ENCODE measurements at places on chromosomes 1 and 21.

DNA sequence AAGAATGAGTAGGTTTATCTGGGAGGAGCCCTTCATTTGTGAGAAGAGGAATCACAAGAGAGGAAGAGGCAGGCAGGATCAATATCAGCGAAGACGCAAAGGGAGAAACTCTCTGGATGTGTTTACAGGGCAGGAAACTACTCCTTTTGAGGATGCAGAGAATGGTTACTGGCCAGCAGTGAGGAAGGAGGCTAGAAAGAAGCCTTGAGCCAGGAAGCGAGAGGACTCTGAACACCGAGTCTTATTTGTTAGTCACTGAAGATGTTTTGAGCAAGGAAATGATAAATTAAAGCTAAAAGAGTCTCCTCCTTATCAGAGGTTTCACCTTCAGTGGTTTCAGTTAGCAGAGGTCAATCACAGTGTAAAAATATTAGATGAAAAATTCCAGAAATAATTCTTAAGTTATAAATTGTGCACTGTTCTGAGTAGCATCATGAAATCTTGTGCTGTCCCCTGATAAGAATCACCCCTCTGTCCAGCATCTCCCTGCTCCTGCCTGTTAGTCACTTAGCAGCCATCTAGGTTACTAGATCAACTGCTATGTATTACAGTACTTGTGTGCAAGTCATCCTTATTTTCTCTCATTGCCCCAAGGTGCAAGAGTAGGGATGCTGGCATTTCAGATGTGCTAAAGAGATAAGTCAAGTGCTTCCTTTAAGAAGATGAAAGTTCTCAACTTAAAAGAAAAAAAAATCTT, 43.5 kb downstream of the WLS start:
- DNase-seq = no peak

- no peak for DNase-seq
These were observed 55.6 kb downstream of the CLSTN1 start for GRCh38 chr1:9767964-9768668.

DNA sequence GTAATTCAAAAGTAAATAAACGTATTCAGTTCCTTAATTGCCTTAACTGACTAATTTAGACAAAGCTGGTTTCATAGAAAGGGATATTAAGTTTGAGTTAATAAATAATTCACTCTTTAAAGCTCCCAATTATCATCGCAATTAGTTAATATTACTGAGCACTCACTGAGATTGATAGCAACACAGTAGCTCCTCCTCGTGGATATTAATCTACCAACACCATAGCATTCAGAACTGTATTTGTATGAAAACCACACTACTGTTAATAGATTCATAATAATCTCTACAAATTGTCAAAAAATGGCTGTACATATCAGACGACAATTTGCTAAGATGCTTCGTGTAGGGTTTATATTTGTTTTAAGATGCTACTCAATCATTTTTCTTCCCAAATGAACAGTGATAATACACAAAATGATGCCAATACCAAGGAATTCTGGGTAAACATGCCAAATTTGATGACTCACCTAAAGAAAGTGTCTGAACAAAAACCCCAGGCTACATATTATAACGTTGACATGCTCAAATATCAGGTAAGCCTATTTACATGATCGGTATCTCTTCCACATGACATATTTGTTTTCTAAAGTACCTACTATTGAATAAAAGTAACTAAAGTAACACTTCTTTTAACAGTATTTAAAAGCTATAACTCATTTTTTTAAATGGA, 18.8 kb upstream of the DYNLT5 start:
- no peak for DNase-seq

DNA sequence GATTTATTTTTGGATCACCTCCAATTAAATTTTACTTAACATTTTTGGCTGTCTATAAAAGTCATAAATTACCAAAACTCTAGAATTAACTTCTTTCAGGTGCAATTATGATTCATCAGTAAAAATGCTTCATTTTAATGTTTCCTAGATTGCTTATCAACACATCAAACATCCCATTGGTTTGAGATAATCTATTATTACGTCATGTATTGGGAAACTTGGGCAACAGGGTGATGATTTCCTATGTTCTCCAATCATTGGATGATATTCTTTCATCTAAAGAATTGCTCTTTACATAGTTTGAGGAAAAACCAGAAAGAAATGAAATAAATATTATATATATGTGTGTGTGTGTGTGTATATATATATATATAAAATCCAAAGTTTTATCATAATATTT, 76.8 kb upstream of the KCNJ6 start:
- no peak for DNase-seq

GRCh38 chr1:39976732-39977131, 21.8 kb downstream of the MFSD2A start:
- no peak for DNase-seq

- no peak for DNase-seq
These were observed 368.2 kb downstream of the CAMTA1 start for GRCh38 chr1:7153464-7153863.

- DNase-seq = no peak
These were observed 494.6 kb upstream of the RUNX1 start for GRCh38 chr21:35543746-35544145.

- peak; percentile 47 for DNase-seq
These were observed 13.2 kb downstream of the IER5 start for GRCh38 chr1:181101581-181102226.

- no peak for DNase-seq
These were observed 15.4 kb downstream of the PKP1 start for GRCh38 chr1:201298396-201299381.

DNA sequence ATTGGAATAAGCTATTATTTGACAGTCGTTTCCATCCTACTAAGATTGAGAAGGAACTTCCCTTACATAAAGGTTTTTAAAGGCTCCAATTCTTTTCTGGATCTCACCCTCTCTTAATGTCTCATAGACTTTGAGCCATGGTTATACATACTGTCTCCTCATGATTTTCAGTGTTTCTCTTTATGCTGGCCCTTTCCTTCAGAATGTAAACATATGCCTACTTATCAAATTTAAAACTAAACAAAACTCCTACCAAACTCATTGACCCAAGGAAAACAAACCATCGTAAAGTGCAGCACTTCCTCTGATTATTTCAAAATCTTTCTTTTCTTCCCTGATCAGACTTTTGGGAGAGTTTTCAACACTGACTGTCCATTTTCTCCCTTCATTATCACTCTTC, 163.4 kb upstream of the DPYD start:
- DNase-seq = no peak

DNA sequence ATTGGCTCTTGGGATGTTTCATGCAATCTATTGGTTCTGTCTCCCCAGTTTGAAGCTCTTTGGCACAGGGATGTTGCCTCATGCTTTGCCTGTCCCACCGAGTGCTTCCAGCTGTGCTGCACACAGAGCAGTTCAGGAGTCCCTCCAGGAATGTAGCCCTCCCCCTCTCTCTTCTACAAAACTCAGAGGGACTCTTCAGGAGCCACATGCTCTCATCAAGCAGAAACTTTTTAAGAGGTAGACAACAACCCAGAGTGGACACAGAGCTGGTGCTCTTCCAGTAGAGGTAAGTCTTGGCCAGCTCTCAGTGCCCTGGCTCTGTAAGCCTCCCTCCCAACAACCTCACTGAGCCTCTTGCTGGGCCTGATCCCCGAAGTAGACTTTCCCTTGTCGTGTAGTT, 11.6 kb upstream of the ZNF697 start:
- no peak for DNase-seq

Data from NCI-H2081 treated with DMSO at 0.1 percent for 48 hours (cell line).